Urothelium cell line (cell line): ENCODE measurements at places on chromosomes 1 and 21.

DNA sequence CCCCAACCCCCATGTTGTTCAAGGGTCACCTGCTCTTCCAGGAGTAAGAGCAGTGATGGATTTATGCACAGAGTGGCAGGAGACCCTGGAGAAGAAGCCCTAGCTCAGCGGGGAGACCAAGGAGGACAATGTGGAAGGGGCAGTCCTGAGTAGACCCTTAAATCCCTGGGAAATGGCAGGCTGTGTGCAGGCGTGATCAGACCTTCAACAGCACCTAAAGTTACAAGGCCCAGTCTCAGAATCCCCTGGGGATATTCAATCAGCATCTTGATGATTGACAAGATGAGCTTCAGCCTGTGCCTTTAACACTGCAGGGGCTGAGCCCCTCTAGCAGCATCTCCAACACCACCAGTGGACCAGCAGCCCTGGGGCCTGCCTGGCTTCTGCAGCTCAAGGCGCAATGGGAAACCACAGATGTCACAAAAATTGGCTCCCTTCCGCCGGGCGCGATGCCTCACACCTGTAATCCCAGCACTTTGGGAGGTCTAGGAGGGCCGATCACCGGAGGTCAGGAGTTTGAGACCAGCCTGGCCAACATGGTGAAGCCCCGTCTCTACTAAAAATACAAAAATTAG is 60.4 kb downstream of the IRF2BP2 start:
- DNase-seq: no peak

DNA sequence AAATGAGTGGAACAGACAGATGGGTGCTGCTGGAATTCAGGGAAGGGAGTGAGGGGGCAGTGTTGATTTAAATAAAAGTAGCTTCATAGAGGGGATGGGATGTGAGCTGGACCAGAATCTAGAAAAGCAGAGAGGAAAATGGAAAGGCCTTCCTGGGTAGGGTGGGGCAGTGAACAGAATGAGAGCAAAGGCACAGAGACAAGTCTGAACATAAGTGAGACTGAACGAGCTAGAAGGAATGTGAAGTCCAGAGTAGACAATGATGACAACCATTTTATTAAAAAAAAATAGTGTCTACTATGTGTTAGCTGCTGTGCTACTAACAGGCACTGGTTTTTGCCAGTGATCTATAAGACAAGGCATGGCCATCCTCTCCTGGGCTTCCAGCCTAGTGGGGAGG is 36.0 kb downstream of the ELK4 start:
- DNase-seq: no peak

DNA sequence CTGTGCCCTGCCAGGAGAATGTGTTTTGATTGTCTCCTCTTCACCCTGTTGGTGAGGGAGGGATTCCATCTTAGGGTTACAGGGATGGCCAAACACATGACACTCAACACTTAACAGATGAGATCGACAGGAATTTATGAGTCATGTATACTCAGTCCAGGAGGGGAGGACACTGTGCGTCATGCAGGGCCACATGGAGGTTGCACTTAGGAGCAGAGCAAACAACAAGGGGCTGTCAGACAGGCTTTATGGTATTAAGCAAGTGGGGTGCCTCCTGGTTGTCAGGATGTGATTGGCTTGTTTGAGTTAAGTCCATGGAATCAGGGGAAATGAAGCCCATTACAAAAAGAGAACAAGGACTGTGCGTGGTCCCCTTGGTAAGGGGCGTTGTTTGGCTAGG is 26.9 kb downstream of the EDARADD start:
- peak; percentile 53 for DNase-seq

DNA sequence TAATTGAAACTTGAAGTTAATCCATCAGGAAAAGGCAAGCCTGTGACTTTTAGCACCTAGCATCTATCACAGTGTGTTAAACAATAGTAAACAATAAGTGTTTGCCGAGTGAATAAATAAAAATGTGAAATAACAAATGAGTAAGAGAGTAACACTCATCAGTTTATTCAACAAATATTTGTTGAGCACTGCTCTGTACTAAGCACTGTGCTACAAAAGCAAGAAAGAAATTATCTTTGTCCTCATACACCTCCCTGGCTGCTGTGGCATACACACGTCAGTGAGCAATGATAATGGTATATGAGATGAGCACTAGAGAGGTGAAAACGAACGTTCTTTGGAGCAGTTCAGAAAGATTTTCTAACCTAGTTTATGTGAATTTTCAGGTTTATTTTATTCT is 295.0 kb upstream of the LRRC7 start:
- no peak for DNase-seq

- peak; percentile 4 for DNase-seq
These were observed 30.7 kb downstream of the PPP2R5A start for GRCh38 chr1:212315907-212316306.

DNA sequence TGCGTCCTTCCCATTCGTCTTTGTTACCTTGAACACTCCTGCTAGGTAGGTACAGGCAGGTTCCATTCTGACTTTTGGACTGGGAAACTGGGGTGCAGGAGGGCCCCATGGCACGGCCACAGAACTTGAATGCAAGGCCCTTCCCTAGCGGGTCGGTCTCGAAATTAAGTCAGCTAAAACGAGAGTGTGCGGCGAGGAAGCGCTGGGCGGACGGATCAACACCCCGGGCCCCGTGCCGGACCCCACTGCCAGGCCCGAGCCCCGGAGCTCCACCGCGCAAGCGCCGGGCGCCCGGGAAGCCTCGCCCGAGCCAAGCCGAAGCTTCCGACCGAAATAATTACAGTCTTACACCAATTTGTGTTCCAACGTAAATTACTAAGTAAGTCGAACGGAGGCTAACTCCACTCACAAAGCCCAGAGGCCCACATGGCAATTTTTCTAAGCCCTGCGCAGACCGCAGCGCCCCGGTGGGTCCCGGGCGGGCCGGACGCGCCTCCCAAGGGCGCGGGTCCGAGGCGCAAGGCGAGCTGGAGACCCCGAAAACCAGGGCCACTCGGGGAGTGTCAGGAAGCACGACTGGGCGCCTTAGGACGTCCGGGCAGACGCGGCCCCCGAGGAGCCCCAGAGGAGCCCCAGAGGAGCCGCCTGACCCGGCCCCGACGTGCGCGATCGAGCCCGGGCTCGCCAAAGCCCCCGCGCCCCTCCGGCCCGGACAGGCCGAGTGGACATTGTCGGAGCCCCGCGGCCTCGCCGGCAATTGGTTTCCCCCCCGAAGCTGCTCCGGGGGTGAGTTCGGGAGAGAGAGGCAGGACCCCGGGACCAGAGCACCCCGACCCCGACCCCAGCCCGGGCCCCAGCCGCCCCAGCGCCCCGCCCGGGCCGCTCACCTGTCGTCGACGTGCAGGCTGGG is 624 bp downstream of the RIPK4 start:
- DNase-seq: no peak

- no peak for DNase-seq
These were observed 217.2 kb upstream of the C1orf105 start for GRCh38 chr1:172203135-172203823.

DNA sequence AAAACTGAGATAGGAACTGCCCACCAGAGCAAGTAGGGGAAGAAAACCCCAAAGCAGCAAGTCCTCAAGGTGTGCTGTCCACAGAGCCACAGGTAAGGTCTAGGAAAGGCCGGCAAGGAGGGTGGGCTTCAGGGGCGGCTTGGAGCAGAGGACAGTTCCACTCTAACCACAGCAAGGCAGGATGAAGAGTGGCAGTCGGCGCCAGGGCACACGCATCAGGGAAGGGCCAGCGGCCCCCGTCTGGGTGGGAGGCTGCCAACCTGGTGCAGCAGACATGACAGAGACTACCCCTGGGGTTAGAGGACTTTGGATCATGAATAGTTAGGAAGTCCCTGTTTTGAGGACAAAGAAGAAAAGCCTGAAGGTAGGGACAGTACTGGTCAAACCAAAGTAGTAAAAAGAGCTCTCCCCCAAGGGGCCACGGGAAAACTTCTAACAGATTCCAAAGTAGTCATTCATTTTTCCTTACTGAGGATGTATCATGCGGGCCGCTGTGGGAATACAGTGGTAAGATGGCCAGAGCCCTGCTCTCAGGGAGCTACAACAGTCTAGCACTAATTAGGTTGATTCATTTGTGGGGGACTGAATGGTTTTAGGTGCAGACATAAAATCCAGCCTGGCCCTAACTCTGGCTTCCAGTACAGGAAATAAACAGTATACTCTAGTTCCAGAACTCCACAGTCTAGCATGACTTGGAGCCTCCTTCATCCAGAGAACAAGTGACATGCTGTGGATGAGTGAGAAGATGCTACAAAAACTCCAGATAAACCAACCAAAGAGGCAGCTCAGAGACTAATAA is 3.5 kb upstream of the RAP1GAP start:
- no peak for DNase-seq

DNA sequence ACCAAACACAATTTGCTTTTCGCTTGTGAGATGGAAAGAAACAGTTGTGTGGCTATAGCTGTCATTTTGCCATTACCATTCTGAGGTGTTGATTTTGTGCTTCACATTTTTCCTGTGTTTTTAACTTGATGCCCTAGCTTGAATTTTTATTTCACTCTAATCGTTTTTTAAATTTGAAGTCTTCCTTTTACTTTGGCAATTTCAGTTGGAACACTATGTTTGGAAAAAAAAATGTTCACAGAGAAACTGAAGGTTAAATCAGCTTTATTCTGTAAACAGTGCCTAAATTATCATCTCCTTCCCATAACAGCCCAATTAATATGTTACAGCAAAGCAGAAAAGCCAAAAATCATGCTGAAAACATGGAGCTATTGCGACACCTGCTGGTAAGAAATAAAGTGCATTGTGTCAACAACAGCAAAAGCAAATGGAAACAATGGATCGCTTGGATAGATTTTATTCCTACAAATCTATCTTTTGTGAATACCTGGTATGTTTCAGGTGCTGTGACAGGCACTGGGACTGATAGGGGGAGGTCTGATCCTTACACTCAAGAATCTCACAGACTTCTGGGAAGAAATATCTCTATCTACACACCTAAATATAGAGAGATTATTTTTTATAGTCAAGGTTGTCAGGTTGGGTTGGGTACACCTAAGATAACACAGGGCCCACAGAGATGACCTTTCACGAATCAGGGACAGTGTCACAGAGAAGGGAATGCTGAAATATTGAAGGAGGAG is 16.2 kb upstream of the ERICH3 start:
- peak; percentile 23 for DNase-seq

DNA sequence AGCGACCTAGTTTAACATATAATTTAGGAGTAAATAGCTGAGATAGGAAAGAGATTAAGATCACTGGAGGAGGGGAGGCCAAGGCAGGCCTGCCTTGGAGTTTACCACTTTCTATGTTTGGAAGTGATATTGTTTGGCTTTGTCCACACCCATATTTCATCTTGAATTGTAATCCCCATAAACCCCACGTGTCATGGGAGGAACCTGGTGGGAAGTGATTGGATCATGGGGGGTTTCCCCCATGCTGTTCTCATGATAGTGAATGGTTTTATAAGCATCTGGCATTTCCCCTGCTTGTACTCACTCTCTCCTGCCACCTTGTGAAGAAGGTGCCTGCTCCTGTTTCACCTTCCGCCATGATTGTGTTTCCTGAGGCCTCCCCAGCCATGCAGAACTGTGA is 58.3 kb upstream of the ARTN start:
- no peak for DNase-seq

DNA sequence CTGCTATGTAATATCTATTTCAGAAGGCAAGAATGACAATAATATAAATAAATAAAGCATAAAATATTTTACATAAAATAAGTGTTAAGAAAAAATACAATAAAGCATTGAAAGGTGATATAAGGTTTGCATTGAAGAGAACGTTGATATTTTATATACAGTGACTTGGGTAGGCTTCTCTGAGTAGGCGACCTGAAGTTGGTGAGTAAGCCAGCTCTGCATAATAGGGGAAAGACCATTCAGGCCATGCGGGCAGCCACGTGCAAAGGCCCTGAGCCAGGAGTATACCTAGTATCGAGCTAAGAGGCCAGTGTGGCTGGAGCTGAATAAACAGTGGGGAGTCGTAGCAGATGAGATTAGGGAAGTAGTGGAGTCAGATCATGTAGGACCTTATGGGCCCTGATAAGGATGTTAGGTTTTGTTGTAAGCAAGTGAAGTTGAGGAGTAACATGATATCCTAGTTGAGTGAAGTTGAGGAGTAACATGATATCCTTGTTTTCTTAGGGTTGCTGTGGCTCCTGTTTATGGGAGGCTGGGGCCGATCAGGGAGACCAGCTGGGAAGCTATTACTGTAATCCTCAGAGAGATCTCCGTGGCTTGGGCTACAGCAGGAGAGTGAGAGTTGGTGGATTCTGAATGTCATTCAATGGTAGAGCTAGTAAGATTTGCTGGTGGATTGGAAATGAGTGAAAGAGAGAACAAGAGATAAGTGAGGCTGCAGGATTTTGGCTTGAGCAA is 22.0 kb downstream of the KCNK1 start:
- DNase-seq: no peak

DNA sequence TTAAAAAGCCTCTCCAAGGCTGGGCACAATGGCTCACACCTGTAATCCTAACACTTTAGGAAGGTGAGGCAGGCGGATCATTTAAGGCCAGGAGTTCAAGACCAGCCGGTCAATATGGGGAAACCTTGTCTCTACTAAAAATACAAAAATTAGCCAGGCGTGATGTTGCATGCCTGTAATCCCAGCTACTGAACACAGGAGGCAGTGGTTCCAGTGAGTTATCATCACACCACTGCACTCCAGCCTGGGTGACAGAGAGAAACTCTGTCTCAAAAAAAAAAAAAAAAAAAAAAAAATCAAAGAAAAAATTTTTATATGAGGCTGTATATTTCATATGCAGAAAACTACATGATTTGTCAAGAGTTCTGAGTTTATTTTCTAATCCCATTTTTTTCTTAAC is 1107.1 kb upstream of the TMPRSS15 start:
- no peak for DNase-seq

- no peak for DNase-seq
These were observed 276.9 kb upstream of the ZRANB2 start for GRCh38 chr1:71357708-71358107.

DNA sequence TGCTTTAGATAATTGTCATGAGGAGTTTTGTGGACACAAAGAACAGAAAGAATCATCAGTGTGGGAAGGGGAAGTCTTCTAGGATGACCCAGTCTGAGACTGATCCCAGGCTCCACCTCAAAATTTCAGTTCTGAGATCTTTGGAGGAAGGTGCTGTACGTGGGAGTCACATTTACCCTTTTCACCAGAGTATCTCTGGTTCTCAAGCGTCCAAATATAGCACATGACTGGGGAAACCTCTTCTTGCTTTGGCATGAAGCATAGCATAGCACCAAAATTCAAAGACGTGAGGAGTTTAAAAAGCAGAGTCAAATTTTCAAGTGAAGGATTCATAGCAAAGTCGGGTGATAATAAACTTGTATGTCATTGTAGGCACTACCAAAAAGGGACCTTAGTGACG is 96.5 kb downstream of the LRRC53 start:
- DNase-seq: no peak

DNA sequence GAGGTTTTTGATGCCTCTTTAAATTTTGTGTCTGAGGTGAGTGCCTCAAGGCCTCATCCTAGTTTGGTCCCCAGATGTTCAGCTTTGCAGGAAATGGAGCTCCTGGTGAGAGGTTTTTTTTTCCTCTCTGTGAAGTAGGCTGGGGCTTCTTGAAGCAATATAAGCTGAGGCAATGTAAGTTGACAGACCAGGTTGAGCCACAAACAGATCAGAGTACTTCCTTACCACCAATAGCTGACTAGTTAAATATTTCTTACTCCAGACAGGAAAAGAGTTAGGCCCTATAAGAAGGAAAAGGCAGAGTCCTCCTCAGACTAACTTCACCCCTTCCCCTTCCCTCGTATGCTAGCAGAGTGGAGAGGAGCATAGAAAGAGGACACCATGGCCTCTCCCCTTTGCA is 341.0 kb downstream of the LMO4 start:
- DNase-seq: no peak
